ENCODE measurements at places on chromosomes 4 and X. TPM values are rescaled to one million over a fixed set of nuclear protein-coding genes. Genes with fewer than 3 reads are reported as not detected.

IL9R gene
- total RNA-seq: 87.0 TPM

GRCh38 chrX:2463973-2464676, 36.7 kb downstream of the DHRSX start:
- H3K36me3 ChIP-seq: no peaks in the 10 kb centered on the region
- H3K4me1 ChIP-seq: no peaks in the 10 kb centered on the region
- H3K27me3 ChIP-seq: no peaks in the 10 kb centered on the region
- no peak overlapping the region for H3K27ac ChIP-seq
- H3K4me3 ChIP-seq: no peak overlapping the region

GRCh38 chr4:26821677-26822503, 38.8 kb upstream of the STIM2 start:
- H3K4me3 ChIP-seq: no peak overlapping the region
- no peaks in the 10 kb centered on the region for H3K27me3 ChIP-seq
- peaks cover 13% of the 10 kb centered on the region for H3K4me1 ChIP-seq
- H3K36me3 ChIP-seq: peaks cover 12% of the 10 kb centered on the region
- H3K27ac ChIP-seq: no peak overlapping the region

- H3K27me3 ChIP-seq: peaks cover 2% of the 10 kb centered on the region
- peaks cover 9% of the 10 kb centered on the region for H3K36me3 ChIP-seq
Measured at GRCh38 chr4:38145741-38146140, 185.5 kb downstream of the PTTG2 start.

- no peaks in the 10 kb centered on the region for H3K36me3 ChIP-seq
- H3K4me1 ChIP-seq: no peaks in the 10 kb centered on the region
- no peak overlapping the region for H3K27ac ChIP-seq
- no peak for DNase-seq
- no peak overlapping the region for H3K4me3 ChIP-seq
- H3K27me3 ChIP-seq: peaks cover 10% of the 10 kb centered on the region
Measured at GRCh38 chr4:87543835-87544461, 14.8 kb upstream of the SPARCL1 start.

DNA sequence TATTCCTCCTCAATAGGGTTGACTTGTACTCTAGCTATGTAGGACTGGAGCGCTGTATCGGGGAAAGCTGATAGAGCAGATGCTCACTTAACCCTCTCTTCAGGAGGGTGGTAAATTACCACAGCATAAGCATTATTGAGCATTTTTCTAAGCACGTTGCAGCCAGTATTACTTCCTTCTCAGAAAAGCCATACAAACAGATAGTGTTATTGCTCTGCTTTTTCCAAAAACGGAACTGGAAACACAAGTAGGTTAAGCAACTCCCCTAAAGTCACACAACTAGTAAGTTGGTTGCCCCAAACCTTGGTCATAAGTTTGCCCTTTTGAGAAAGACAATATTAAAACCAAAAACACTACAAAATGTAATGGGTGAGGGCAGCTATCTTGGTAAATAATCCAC, 73.9 kb downstream of the REELD1 start:
- H3K4me1 ChIP-seq: no peaks in the 10 kb centered on the region

GRCh38 chrX:150219374-150220185, 143.5 kb upstream of the MAMLD1 start:
- peaks cover 7% of the 10 kb centered on the region for H3K27me3 ChIP-seq
- no peak overlapping the region for H3K4me3 ChIP-seq
- H3K27ac ChIP-seq: no peak overlapping the region
- H3K4me1 ChIP-seq: no peaks in the 10 kb centered on the region
- no peaks in the 10 kb centered on the region for H3K36me3 ChIP-seq
